ENCODE measurements at places on chromosomes 3 and 15.

DNA sequence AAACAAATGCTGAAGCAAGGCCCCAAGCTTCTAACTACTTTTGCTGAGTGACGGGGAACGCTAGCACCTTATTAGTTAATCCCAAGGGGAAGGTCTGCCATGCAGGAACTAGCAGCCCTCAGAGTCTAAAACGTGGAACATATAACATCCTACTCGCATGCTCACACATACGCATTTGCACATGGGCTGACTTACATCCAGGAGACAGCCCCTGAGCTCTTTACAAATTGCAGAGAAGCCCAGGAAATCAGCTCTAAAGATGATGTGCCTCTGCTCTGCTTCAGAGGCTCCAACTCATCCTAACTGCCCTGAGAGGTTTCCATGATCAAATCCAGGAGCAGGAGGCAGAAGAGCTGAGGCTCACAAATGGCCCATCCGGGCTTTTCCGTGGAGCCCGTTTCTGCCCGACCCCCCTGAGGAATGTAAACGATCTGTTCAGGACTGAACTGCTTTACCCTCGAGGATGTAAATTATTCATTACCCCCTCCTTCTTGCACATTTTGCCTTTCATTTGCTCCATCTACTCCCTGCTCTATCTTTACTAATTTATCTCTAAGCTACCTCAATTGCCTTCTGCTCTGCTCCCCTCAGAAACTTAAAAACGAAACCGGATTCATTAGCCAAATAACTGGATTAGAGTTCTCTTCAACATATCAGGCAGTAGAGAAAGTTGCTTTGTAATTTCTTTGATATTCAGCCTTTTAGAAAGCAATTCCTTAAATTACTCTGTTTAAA, 141.9 kb upstream of the CCDC54 start:
- no peak for DNase-seq

- DNase-seq: no peak
These were observed 5.8 kb upstream of the DIS3L start for GRCh38 chr15:66287461-66288057.

GRCh38 chr3:4950351-4950784, 28.9 kb upstream of the BHLHE40 start:
- no peak for DNase-seq

- DNase-seq: no peak
These were observed 33.8 kb upstream of the GYG1 start for GRCh38 chr3:148957586-148957985.

DNA sequence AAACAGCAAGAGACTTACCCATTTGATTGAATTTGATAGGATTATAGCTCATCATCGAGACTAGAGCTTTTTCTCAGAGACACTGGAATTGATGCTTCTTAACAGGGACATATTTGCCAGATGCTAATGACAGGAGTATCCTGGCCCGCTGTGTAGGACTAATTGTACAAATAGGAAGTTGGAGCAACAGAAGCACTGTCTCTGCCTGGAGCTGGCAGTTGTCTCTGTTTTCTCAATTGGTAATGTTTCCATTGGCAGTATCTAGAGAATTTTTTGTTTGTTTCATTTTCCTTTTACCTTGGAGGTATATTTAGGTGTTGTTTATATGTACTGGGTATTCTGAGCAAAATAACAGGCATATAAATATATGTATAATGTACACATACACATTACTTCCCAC, 8.9 kb upstream of the PCOLCE2 start:
- no peak for DNase-seq

Measured in SJSA1 (cell line).